Stimulated activated CD4-positive, alpha-beta T cell treated with anti-CD3 and anti-CD28 coated beads, Interleukin-1b, Interleukin-23, amount 100 ng/mL, for 4 hours (primary cell): ENCODE measurements at places on chromosomes 1 and 21.

GRCh38 chr1:211381481-211382181 lies 55.0 kb downstream of the TRAF5 start:
- no peak for DNase-seq

GRCh38 chr21:46056450-46056903 lies 41.4 kb upstream of the COL6A2 start:
- no peak for DNase-seq

DNA sequence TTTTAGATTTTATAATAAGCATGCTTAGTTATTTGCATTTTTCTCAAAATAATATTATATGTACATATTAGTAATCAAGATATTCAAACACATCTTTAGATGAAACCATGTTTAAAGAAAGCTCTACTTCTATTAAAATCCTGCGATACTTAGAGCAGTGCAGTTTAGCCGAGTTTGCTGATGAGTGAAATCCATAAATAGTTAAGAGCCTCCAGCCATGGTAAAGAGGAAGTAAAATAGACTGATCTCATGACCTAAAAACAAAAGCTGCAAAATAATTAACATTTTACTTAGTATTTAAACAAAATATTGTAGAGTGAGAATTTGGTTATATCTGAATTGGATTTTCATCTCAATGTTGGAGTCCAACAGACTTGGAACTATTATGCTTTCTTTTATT lies 147.4 kb upstream of the NRIP1 start:
- no peak for DNase-seq

DNA sequence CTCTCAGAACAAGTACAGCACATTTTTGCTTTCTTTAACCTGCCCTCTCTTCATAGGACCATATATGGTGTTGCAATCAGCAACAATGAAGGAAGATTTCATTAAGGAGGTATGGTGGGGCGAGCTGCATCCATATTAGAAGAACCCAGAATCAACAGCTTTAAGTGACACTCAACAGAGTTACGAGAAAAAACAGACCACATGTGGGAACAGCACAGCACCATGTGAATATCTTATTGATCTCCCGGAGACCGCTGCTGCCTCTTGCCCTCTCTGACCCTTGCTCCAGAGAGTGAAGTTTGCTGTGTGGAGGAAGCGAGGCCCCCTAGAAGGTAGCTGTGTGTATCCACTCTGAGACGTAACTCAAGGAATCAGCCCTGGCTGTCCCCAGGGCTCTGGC lies 12.9 kb downstream of the RAB42 start:
- DNase-seq, result no peak

GRCh38 chr21:44890961-44891541 lies 17.6 kb upstream of the PTTG1IP start:
- DNase-seq, result no peak

- no peak for DNase-seq
Observed at GRCh38 chr1:197916500-197916983, 630 bp upstream of the LHX9 start.

GRCh38 chr1:13818926-13819325 lies 118.9 kb downstream of the PRDM2 start:
- no peak for DNase-seq

- DNase-seq, result no peak
Observed at GRCh38 chr1:170397061-170397460, 134.9 kb upstream of the GORAB start.

DNA sequence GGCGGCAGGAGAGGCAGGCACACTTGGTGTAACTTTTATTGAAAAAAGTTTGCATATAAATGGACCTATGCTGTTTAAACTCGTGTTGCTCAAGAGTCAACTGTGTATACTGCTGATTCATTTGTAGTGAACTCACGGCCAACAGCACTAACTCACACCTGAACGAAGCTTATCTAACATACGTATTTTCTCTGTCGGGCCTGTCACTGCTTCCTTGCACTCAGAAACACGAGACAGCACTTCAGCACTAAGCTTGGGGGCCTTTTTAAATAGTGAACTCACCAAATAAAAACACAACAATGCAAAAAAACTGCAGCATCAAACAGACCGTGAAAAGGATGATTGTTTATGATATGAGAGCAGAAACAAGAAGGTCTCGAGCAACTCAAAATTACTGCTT lies 58.9 kb upstream of the NEK2 start:
- DNase-seq, result no peak

DNA sequence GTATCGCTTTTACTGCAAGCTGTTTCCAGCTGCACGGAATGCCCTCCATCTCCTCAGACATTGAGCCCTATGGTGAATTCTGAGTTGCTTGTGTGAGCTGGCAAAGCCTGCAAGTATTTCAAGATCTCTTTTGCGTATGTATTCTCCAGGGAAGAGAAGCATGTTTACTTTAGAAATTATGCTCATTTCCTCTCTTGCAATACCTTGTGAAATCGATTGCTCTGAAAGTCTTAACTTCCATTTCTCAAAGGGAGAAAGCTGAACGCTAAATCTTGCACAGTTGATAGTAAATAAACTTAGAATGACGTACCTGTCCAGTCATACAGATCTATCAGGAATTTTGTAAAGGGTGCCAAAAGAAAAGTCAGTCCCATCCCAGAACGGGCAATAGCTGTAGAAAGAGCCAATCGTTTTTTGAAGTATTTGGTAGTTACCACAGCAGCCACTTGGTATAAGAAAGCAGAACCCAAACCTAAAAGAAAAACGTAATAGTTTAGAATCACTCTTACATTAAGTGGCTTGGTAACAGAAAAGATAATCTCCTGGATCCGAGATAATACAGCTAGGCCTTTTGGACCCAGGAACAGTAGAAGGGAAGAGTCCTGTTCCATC lies 10.0 kb downstream of the SLC16A4 start:
- no peak for DNase-seq
